ENCODE measurements at places on chromosomes 13 and 19. TPM values are rescaled to one million over a fixed set of nuclear protein-coding genes. Genes with fewer than 3 reads are reported as not detected.

The CYP2A6 gene
- total RNA-seq, result not detected

The ZNF560 gene
- 0.13 TPM for total RNA-seq

The HCN2 gene
- total RNA-seq, result 0.13 TPM

GRCh38 chr13:44843403-44843802 lies 145.9 kb downstream of the NUFIP1 start:
- H3K36me3 ChIP-seq, result no peaks in the 10 kb centered on the region
- no peaks in the 10 kb centered on the region for H3K27me3 ChIP-seq
- no peak overlapping the region for H3K4me3 ChIP-seq
- no peaks in the 10 kb centered on the region for H3K4me1 ChIP-seq

DNA sequence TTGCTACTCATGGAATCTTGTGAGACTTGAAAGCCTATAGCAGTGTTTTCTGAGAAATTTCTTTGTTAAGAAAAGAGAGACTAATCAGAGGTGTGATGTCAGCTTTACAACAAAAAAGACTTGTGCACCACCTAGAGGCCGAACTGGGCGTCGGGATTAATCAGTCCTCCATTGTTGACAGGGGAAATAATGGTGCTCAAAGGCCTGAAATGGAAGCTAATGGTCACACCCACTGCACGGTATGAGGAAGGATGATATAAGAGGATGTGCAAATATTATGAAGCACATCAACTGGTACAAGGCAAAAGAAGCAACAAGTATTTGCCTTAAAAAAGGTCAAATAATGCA lies 480.2 kb upstream of the MIR17HG start:
- no peaks in the 10 kb centered on the region for H3K27me3 ChIP-seq
- peak; percentile 68 for DNase-seq
- no peak overlapping the region for H3K4me3 ChIP-seq
- H3K36me3 ChIP-seq, result no peaks in the 10 kb centered on the region
- H3K4me1 ChIP-seq, result no peaks in the 10 kb centered on the region
- H3K27ac ChIP-seq, result no peak overlapping the region

GRCh38 chr19:7177926-7178325 lies 108.4 kb downstream of the ZNF557 start:
- peaks cover 36% of the 10 kb centered on the region for H3K4me1 ChIP-seq
- no peaks in the 10 kb centered on the region for H3K27me3 ChIP-seq
- no peak for DNase-seq

The IL17D gene
- total RNA-seq, result 17.6 TPM

The GYS1 gene
- total RNA-seq, result 43.8 TPM

GRCh38 chr13:42885325-42885724 lies 103.9 kb downstream of the FAM216B start:
- H3K27ac ChIP-seq, result no peak overlapping the region
- peaks cover 8% of the 10 kb centered on the region for H3K36me3 ChIP-seq
- H3K4me1 ChIP-seq, result peaks cover 20% of the 10 kb centered on the region
- no peak for DNase-seq
- H3K4me3 ChIP-seq, result no peak overlapping the region

DNA sequence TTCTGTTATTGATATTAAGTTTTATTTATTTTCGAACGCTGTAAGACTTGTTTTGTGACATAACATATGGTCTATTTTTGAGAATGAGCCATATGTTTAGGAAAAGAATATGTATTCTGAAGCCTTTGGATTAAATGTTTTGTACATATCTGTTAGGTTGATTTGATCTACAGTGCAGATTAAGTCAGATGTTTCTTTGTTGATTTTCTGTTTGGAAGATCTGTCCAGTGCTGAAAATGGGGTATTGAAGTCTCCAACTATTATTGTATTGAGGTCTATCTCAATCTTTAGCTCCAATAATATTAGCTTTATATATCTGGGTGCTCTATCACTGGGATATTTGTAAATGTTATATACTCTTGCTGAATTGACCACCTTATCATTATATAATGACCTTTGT lies 97.9 kb downstream of the MTUS2 start:
- H3K4me3 ChIP-seq, result no peak overlapping the region
- H3K27me3 ChIP-seq, result no peaks in the 10 kb centered on the region
- H3K36me3 ChIP-seq, result no peaks in the 10 kb centered on the region
- H3K4me1 ChIP-seq, result no peaks in the 10 kb centered on the region
- H3K27ac ChIP-seq, result no peak overlapping the region
- no peak for DNase-seq

DNA sequence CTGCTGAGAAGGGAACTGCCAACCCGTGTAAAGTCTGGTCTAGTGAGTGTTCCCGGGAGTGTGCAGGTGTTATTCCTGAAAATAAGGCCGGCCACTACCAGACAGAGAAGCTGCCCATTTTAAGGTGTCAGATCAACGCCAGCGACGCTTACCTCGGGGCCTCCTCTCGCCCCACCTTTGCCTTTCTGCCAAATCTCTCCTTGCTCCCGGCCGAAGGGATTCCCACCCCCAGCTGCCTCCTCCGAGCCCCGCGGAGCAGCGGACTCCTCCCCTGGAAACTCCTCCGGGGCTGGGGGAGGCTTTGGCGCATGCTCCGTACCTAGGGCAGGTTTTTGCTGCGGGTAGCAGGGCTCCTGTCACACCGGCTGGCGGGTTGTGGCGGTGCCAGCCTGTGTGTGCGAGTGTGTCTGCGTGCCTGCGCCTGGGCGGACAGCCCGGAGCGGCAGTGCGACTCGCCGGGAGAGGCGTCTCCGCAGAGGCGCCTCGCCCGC lies at the start of gene HS6ST3:
Gene HS6ST3 (plus strand): TSS at position 359 of the 491 bp plus-strand sequence.
- H3K4me1 ChIP-seq, result peaks cover 11% of the 10 kb centered on the region
- peaks cover 34% of the 10 kb centered on the region for H3K27me3 ChIP-seq
- no peak within 1 kb of the TSS for H3K27ac ChIP-seq
- H3K4me3 ChIP-seq, result peak within 1 kb of the TSS; percentile 35

- H3K36me3 ChIP-seq, result no peaks in the 10 kb centered on the region
- H3K27me3 ChIP-seq, result peaks cover 100% of the 10 kb centered on the region
- no peak overlapping the region for H3K27ac ChIP-seq
- peak overlapping the region; percentile 17 for H3K4me3 ChIP-seq
- peaks cover 66% of the 10 kb centered on the region for H3K4me1 ChIP-seq
These were observed 2.5 kb downstream of the ICAM5 start for GRCh38 chr19:10292206-10292788.

GRCh38 chr13:26185720-26186117 lies 36.4 kb downstream of the RNF6 start:
- DNase-seq, result no peak
- H3K27ac ChIP-seq, result peak overlapping the region; percentile 58
- no peaks in the 10 kb centered on the region for H3K27me3 ChIP-seq
- H3K36me3 ChIP-seq, result no peaks in the 10 kb centered on the region

DNA sequence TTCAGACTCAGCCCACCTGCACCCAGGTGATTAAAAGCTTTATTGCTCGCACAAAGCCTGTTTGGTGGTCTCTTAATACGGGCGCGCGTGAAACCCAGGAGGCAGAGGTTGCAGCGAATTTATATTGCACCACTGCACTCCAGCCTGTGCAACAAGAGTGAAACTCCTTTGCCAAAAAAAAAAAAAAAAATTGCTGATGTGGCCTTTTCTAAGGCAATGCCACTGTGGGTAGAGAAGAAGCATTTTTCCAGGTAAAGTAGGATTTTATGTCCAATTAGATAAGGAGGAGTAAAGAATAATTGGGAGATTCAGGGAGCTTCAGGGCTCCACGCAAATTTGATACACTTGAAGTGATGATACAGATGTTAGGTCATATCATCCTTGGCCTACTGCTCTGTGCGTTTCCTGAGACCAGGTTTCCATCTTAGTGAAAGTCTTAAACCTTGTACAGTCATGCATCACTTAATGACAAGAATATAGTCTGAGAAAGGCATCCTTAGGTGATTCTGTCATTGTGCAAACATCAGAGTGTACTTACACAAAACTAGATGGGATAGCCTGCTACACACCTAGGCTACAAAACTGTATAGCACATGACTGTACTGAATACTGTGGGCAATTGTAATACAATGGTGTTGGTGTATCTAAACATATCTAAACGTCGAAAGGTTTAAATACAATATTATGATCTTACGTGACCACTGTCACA lies 150.9 kb downstream of the SPRY2 start:
- no peaks in the 10 kb centered on the region for H3K4me1 ChIP-seq
- H3K4me3 ChIP-seq, result no peak overlapping the region
- no peak overlapping the region for H3K27ac ChIP-seq
- H3K36me3 ChIP-seq, result no peaks in the 10 kb centered on the region
- no peak for DNase-seq
- no peaks in the 10 kb centered on the region for H3K27me3 ChIP-seq

- no peaks in the 10 kb centered on the region for H3K4me1 ChIP-seq
- no peak overlapping the region for H3K4me3 ChIP-seq
- H3K27ac ChIP-seq, result no peak overlapping the region
- no peaks in the 10 kb centered on the region for H3K36me3 ChIP-seq
- H3K27me3 ChIP-seq, result no peaks in the 10 kb centered on the region
- DNase-seq, result peak; percentile 29
These were observed 716.4 kb downstream of the PCDH9 start for GRCh38 chr13:66513728-66514127.

The CAPN12 gene
- total RNA-seq, result 0.62 TPM

The DIRAS1 gene
- total RNA-seq, result 0.84 TPM

GRCh38 chr19:7743425-7743841 lies 3.9 kb downstream of the CD209 start:
- peaks cover 2% of the 10 kb centered on the region for H3K27me3 ChIP-seq
- no peak overlapping the region for H3K27ac ChIP-seq
- no peaks in the 10 kb centered on the region for H3K36me3 ChIP-seq
- H3K4me3 ChIP-seq, result no peak overlapping the region
- peaks cover 3% of the 10 kb centered on the region for H3K4me1 ChIP-seq
- DNase-seq, result no peak

DNA sequence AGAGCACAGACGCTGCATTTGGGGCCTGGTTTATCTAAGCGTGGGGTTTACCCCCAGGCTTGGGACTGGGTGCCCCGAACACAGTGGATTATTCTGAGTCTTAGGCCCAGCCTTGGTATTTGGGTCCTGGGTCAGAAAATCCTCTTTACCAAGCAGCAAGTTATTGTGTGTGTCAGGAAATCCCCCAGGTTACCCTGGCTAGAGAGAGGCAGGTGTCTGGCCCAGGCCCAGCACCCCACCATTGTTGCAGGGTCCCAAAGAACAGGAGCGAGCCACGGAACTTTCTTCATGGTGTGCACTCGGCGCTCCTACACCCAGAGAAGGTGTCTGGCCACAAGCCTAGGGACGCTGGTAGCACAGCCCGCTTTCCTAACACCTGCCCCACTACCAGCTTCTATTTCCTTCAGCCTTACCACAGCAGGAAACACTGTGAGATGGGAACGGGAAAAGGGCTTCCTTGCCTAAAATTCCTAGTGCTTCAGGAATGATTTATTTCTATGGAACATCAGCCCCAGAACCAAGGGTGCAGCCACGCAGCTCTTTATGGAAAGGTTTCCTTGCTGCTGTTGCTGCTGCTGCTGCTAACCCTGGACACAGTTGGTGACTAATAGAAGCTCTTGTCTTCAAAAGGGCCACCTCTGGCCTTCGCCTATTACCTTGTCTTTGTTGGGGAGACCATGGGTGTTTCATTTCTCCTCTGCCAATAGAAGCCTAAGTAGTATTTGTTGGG lies 7.4 kb upstream of the CDX2 start:
- H3K4me3 ChIP-seq, result no peak overlapping the region
- no peaks in the 10 kb centered on the region for H3K4me1 ChIP-seq
- H3K27me3 ChIP-seq, result peaks cover 98% of the 10 kb centered on the region
- H3K36me3 ChIP-seq, result no peaks in the 10 kb centered on the region
- DNase-seq, result no peak

DNA sequence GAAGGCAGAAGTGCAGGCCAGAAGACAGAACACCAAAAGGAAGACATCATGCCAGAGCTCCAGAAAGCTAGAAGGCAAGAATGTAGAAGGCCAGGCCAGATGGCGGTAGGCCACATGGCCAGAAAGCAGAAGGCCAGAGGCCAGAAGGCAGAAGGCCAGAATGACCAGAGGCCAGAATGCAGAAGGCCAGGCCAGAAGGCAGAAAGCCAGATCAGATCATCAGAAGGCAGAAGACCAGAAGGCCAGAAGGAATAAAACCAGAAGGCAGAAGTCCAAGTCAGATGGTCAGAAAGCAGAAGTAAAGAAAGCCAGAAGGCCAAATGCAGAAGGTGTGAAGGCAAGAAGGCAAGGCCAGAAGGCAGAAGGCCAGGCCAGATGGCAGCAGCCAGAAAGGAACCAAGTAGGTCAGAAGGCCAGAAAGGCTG lies 185.0 kb downstream of the TUBA3C start:
- DNase-seq, result no peak
- H3K36me3 ChIP-seq, result no peaks in the 10 kb centered on the region
- H3K4me3 ChIP-seq, result no peak overlapping the region
- no peaks in the 10 kb centered on the region for H3K27me3 ChIP-seq
- no peaks in the 10 kb centered on the region for H3K4me1 ChIP-seq

- no peak overlapping the region for H3K4me3 ChIP-seq
- peaks cover 2% of the 10 kb centered on the region for H3K4me1 ChIP-seq
- H3K36me3 ChIP-seq, result no peaks in the 10 kb centered on the region
- H3K27ac ChIP-seq, result no peak overlapping the region
These were observed 212.2 kb downstream of the ENOX1 start for GRCh38 chr13:43574605-43575004.

The PSG1 gene
- total RNA-seq, result 0.80 TPM

The ZNF823 gene
- 9.1 TPM for total RNA-seq

- H3K27ac ChIP-seq, result peak overlapping the region; percentile 82
- H3K4me1 ChIP-seq, result peaks cover 38% of the 10 kb centered on the region
- peak; percentile 91 for DNase-seq
- peaks cover 57% of the 10 kb centered on the region for H3K36me3 ChIP-seq
- H3K4me3 ChIP-seq, result no peak overlapping the region
These were observed 7.5 kb downstream of the RPS9 start for GRCh38 chr19:54207983-54208783.

The ZNF547 gene
- total RNA-seq, result 4.7 TPM

The FAM83E gene
- total RNA-seq, result 0.13 TPM

GRCh38 chr19:3357271-3357991 lies 9.0 kb upstream of the NFIC start:
- peaks cover 8% of the 10 kb centered on the region for H3K27me3 ChIP-seq
- H3K4me3 ChIP-seq, result no peak overlapping the region
- no peak for DNase-seq
- H3K4me1 ChIP-seq, result peaks cover 30% of the 10 kb centered on the region

The TRPC4 gene
- total RNA-seq, result 1.1 TPM

DNA sequence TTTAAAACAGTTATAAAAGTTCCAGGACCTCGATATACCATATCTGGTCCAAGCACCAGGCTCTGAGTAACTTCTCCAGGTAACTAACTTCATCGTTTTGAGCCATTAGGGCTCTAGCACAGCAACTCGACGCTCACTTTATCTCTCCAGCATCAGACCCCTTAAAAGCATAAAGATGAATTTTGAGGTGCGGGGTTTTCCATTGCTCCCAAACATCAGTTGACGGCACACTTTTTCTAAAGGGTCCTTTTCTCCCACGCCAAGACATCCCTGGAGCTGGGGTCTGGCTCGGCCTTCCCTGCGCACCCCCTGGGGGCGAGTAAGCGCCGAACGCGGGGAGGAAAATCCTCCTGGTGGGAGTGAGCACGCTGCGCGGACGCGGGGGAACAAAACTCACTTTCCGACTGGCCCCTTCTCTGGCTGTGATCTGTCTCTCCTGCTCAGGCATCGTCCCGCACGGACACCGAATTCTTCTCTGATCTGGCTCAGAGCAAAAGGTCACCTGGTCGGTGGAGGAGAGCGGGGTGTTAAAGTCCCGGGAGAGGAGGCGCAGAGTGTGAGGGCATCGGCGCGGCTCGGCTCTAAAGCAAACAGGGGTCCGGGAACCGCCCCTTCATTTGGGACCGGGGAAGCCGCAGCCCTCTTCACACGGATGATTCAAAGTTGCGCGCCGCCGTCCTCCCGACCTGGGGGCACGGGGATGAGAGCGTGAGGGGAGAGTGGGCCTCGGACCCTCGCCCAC lies at the start of gene ATP7B:
Gene ATP7B (minus strand): TSS at position 561 of the 742 bp plus-strand sequence. CDS start 113 bp downstream, at position 448.
- H3K4me1 ChIP-seq, result peaks cover 5% of the 10 kb centered on the region
- no peak for DNase-seq
- H3K36me3 ChIP-seq, result no peaks in the 10 kb centered on the region
- H3K4me3 ChIP-seq, result peak within 1 kb of the TSS; percentile 97
- H3K27ac ChIP-seq, result peak within 1 kb of the TSS; percentile 90
- H3K27me3 ChIP-seq, result peaks cover 8% of the 10 kb centered on the region

Measured in muscle of leg (tissue), 16 donors.